LHCN-M2 (cell line): ENCODE measurements at places on chromosomes 12 and 14.
A peak's percentile ranks its signal among the peaks of the same experiment; 100 is the strongest.

DNA sequence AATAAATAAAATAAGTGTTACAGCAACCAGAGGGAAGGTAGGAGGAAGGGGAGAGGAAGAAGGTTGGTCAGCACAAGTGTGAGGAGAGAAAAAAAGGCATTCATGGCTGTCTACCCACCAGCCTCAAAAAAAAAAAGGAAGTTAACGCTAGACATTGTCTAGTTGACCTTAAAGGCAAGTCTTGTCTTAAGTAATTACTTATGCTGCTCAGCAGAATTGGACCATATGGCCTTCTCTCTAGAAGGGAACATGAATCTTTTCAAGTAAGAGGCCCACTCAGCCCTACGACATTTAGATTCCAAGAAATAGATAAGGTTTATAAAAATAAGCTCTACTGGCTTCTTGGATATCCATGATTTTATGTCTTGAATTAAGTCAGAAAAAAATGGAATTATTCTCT lies 172.7 kb downstream of the ETNK1 start:
- DNase-seq, result no peak

GRCh38 chr12:109473006-109473405 lies 4.1 kb downstream of the KCTD10 start:
- no peak for DNase-seq

- DNase-seq, result peak; percentile 42
These were observed 1.7 kb downstream of the ANGEL1 start for GRCh38 chr14:76810953-76811400.

GRCh38 chr14:21820631-21821030 lies 147.0 kb upstream of the OR4E1 start:
- DNase-seq, result no peak

DNA sequence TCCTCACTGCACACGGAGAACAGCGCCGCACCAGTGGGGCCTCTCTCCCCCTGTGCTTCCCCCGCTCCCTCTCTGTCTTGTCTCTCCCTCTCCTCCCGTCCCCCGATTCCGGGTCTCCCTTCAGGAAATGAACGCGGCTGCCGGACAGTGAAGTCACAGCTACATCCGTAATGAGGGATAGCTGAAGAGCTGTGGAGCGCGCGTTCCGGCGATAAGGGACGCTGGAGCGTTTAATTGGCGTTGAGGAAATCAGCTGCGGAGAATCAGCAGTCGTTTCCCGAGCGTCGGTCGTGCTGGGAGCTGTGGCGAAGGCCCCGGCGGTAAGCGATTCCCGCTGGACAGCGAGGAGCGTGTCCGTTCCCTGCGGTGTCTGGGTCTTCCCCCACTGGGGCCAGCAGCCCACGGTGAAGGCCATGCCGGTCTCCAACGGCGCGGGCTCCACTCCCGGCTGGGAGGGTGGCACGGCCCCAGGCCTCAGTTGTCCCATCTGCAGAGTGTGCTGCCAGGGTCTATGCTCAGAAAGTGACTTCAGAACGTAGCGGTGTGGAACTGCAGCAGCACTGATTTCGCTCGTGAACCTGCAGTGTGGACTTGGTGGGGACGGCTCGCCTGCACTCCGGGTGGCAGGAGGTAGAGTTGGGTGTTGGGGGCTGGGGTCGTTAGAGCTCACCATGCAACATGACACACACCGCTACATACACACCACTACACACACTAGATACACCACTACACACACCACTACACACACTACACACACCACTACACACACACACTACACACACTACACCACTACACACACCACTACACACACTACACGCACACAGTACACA lies 10.9 kb downstream of the NOC4L start:
- DNase-seq, result no peak

GRCh38 chr14:24817212-24818057 lies 183.4 kb upstream of the GZMB start:
- no peak for DNase-seq
